Hepatocyte (in vitro differentiated cells): ENCODE measurements at places on chromosomes 1 and 21. TPM values are rescaled to one million over a fixed set of nuclear protein-coding genes. Genes with fewer than 3 reads are reported as not detected.

Gene KRTAP11-1
- not detected in 2 replicates for total RNA-seq

Gene TNN
- 0.28 and 0.33 TPM in 2 replicates for total RNA-seq

Gene SYT14
- total RNA-seq = 1.4 TPM in 2 replicates

Gene NBPF4
- not detected in 2 replicates for total RNA-seq

Gene CFHR5
- total RNA-seq = 0.56 and 0.77 TPM in 2 replicates

Gene C1orf53
- total RNA-seq = 9.0 and 25.3 TPM in 2 replicates

Gene SSU72
- total RNA-seq = 75.7 and 85.0 TPM in 2 replicates

Gene SYCP1
- total RNA-seq = not detected in 2 replicates

GRCh38 chr1:245060684-245061374 is 94.0 kb upstream of the KIF26B start:
- no peaks in the 10 kb centered on the region for H3K36me3 ChIP-seq
- peak; percentile 87 for DNase-seq
- peak overlapping the region; percentile 55 for H3K27ac ChIP-seq

DNA sequence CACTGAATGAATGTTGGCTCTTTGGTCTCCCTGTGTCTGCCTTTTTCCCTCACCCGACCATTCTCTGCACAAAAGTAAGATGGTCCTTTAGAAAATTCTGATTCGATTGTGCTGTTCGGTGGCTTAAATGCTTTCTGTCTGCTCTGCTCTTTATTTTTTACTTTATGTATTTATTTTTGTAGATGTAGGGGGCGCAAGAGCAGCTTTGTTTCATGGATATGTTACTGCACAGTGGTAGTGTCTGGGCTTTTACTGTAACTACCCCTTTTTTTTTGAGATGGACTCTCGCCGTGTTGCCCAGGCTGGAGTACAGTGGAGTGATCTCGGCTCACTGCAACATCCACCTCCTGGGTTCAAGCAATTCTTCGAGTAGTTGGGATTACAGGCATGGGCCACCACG is 15.7 kb downstream of the NLRP3 start:
- H3K4me1 ChIP-seq = no peaks in the 10 kb centered on the region
- no peaks in the 10 kb centered on the region for H3K27me3 ChIP-seq
- no peak overlapping the region for H3K4me3 ChIP-seq
- no peak overlapping the region for H3K27ac ChIP-seq
- DNase-seq = no peak

DNA sequence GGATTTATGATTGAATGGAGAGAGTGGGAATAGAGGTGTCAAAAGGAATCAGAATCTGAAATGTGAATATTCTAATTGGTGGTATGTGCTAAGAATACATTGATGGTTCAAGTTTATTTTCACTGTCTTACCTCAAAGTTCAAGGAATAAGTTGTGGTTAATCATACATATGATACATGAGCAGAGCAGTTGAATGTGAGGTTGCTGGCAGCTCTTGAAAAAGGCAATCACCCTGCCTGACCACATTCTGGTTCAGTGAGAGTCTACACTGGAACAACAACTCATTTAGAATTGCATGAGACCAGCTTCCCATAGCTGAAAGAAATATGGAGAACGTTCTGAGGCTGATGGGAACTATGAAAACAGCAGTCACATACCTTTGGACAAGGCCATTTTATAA is 68.3 kb upstream of the ARHGAP29 start:
- H3K4me1 ChIP-seq = no peaks in the 10 kb centered on the region
- H3K27me3 ChIP-seq = no peaks in the 10 kb centered on the region
- no peak for DNase-seq
- H3K36me3 ChIP-seq = no peaks in the 10 kb centered on the region
- no peak overlapping the region for H3K27ac ChIP-seq

- H3K4me3 ChIP-seq = no peak overlapping the region
- H3K36me3 ChIP-seq = no peaks in the 10 kb centered on the region
- H3K27ac ChIP-seq = no peak overlapping the region
- DNase-seq = no peak
- no peaks in the 10 kb centered on the region for H3K27me3 ChIP-seq
Measured at GRCh38 chr1:93471911-93472310, 24.0 kb downstream of the FNBP1L start.

- H3K4me3 ChIP-seq = no peak overlapping the region
- peaks cover 33% of the 10 kb centered on the region for H3K27me3 ChIP-seq
- H3K36me3 ChIP-seq = no peaks in the 10 kb centered on the region
- DNase-seq = no peak
- no peak overlapping the region for H3K27ac ChIP-seq
Measured at GRCh38 chr1:30342535-30343141, 380.7 kb downstream of the MATN1 start.

- DNase-seq = no peak
- H3K27me3 ChIP-seq = no peaks in the 10 kb centered on the region
- H3K4me3 ChIP-seq = no peak overlapping the region
Measured at GRCh38 chr21:36120304-36120888, 14.5 kb upstream of the CBR3 start.

DNA sequence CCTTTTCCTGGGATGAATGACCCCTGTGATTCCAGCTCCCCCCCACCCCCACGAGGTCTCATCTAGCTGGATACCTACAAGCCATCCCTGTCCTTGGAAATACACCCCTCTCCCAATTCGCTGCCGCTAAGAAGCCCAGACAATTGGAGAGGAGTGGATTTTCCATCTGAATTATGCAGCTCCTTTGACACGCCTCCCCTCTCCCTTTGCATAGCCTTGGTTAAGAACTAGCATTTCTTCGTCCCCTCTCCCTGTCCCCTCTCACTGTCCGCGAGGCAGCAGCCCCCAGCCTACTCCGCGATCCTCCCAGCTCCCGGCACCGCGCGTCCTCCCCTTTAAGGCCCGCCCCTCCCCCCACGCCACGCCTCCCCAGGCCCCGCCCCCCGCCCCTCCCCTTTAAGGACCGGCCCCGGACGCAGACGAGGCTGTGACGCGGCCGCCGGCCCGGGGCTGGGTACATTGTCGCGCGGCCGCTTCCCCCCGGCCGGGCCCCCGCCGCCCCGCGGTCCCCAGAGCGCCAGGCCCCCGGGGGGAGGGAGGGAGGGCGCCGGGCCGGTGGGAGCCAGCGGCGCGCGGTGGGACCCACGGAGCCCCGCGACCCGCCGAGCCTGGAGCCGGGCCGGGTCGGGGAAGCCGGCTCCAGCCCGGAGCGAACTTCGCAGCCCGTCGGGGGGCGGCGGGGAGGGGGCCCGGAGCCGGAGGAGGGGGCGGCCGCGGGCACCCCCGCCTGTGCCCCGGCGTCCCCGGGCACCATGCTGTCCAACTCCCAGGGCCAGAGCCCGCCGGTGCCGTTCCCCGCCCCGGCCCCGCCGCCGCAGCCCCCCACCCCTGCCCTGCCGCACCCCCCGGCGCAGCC is at the start of gene MAPKAPK2:
MAPKAPK2 (plus strand) TSS at position 428 of the 856 bp plus-strand sequence; CDS start at position 753, 325 bp downstream.
- peaks cover 38% of the 10 kb centered on the region for H3K4me1 ChIP-seq
- peak within 1 kb of the TSS; percentile 98 for H3K27ac ChIP-seq
- H3K4me3 ChIP-seq = peak within 1 kb of the TSS; percentile 98
- H3K36me3 ChIP-seq = no peaks in the 10 kb centered on the region
- H3K27me3 ChIP-seq = no peaks in the 10 kb centered on the region

DNA sequence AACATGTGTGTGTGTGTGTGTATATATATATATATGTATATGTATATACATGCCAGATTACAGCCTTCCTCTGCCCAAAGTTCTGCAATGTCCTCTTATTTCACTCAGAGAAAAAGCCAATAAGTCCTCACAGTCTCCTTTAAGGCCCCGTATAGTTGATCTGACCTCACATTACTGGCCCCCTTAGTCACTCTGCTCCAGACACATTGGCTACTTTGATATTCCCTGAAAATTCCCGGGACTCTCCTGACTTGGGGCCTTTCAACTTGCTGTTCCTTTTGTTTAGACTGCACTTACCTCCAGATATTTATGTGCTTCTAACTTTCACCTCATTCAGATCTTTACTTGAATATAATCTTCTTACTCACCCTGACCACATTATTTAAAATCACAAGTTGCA is 4.2 kb upstream of the BSDC1 start:
- DNase-seq = no peak
- H3K27me3 ChIP-seq = no peaks in the 10 kb centered on the region
- no peak overlapping the region for H3K4me3 ChIP-seq
- peaks cover 8% of the 10 kb centered on the region for H3K4me1 ChIP-seq
- H3K36me3 ChIP-seq = no peaks in the 10 kb centered on the region
- H3K27ac ChIP-seq = no peak overlapping the region

DNA sequence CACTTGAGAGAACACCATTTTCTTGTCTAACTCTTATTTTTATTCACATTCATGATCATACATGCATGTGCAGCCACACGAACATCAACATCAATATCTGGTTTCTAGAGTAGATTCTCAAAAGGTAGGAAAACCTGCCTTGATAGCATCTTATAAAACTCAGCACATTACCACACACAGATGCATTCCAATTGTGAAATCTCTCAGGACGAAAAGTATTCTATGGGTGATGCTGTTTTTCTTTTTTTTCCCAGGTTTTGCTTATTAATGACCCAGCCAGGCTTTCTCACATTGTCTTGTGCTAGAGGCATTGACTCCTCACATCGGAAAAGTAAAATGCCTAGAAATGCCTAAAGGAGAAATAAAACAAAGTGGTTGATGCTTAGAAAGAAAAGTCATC is 562.8 kb downstream of the KIF26B start:
- DNase-seq = no peak
- no peak overlapping the region for H3K4me3 ChIP-seq
- H3K36me3 ChIP-seq = no peaks in the 10 kb centered on the region
- no peaks in the 10 kb centered on the region for H3K27me3 ChIP-seq
- H3K27ac ChIP-seq = no peak overlapping the region
- H3K4me1 ChIP-seq = no peaks in the 10 kb centered on the region

DNA sequence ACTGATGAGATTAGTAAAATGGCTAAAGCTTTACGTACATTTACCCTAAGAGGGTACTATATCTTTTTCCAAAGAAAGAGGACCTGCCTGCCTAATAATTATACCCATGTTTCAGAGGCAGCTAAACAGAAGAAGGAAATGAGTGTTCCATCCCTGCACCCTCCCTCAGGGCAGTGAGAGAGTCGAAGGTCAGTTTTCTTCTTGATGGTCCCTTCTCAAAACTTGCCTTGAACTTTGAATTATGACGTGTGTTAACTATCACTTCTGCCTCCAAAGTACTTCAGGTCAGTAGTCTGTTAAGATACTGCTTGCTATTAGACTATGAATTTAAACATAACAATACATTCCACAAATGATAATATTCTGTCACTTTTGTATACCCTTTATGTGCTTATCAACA is 294.8 kb upstream of the CHRM3 start:
- H3K27ac ChIP-seq = peak overlapping the region; percentile 2
- no peaks in the 10 kb centered on the region for H3K36me3 ChIP-seq
- H3K4me3 ChIP-seq = no peak overlapping the region
- no peaks in the 10 kb centered on the region for H3K27me3 ChIP-seq
- H3K4me1 ChIP-seq = no peaks in the 10 kb centered on the region

DNA sequence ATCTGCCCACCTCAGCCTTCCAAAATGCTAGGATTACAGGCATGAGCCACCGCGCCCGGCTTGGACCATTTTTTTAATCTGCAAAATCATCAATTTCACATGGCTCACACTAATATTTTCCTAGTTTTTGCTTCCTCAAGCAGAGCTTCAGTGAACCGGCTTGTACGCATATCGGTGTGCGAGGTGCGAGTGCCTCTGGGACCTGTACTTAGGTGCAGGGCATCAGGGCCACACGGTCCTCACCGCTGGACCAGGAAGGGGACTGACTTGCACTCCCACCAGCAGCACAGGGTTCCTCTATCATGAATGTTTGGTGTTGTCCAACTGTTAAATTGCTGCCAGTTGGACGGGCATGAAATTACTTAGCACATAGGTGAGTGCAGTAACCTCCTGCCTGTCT is 15.4 kb upstream of the SHE start:
- peaks cover 7% of the 10 kb centered on the region for H3K4me1 ChIP-seq
- no peak overlapping the region for H3K4me3 ChIP-seq
- no peak for DNase-seq
- H3K36me3 ChIP-seq = no peaks in the 10 kb centered on the region
